ENCODE measurements at places on chromosomes 6 and 20.

- DNase-seq, result no peak
Observed at GRCh38 chr20:23234311-23235078, 116.1 kb upstream of the NXT1 start.

- no peak for DNase-seq
Observed at GRCh38 chr6:145569140-145569539, 166.2 kb downstream of the EPM2A start.

GRCh38 chr20:62376112-62377063 is 9.3 kb upstream of the LAMA5 start:
- DNase-seq, result no peak

- no peak for DNase-seq
Observed at GRCh38 chr6:49739423-49739822, 4.8 kb downstream of the CRISP3 start.

- no peak for DNase-seq
Observed at GRCh38 chr6:149037051-149037671, 280.4 kb upstream of the TAB2 start.

DNA sequence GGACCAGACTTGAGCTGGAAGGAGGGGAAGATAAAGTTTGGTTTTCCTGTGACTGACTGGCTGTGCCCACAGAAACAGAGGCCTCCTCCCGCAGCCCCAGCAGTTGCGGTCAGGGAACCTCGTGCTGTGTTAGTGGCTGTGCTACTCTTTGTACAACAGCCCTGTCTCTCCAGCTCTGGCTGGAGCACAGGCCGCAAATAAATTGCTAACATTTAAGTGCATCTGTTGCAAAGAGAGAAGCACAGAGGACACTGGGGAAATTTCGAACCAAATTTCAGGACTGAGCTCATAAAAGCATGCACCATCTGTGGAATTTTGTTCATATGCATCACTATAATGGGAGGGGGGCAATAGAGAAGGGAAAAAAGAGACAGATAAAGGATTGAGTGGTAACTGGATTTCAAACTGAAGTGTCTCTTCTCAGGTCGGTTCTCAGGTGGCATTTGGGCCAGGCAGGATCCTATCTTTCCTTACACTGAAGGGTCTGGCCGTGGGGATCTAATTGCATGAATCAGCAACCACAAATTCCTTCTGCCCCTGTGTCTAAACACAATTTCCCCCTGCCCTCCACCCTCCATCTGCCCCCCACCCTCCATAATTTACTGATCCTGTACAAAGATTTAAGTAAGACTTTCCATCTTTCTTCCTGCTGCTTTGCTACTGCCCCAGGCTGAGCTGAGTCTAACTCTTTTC is 88.9 kb upstream of the ATXN1 start:
- DNase-seq, result peak; percentile 12

DNA sequence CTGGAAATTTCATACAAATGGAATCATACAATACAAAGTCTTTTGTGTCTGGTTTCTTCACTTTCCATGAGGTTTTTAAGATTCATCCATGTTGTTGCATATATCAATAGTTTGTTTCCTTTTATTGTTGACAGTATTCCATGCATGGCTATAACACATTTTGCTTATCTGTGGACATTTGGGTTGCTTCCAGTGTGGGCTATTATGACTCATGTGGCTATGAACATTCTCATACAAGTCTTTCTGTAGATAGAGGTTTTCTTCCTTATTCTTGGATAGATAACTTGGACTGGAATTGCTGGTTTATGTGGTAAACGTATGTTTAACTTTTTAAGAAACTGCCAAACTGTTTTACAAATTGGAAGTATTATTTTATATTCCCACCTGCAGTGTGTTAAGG is 30.0 kb upstream of the KIF6 start:
- DNase-seq, result no peak

- no peak for DNase-seq
Observed at GRCh38 chr6:68652117-68652536, 17.0 kb downstream of the ADGRB3 start.

All from suppressor macrophage treated with lipopolysaccharide for 4 hours (primary cell).